Stimulated activated CD8-positive, alpha-beta memory T cell treated with anti-CD3 and anti-CD28 coated beads, Interleukin-7, amount 100 ng/mL, for 1 hour (primary cell): ENCODE measurements at places on chromosomes 4 and X.
A peak's percentile ranks its signal among the peaks of the same experiment; 100 is the strongest.

DNA sequence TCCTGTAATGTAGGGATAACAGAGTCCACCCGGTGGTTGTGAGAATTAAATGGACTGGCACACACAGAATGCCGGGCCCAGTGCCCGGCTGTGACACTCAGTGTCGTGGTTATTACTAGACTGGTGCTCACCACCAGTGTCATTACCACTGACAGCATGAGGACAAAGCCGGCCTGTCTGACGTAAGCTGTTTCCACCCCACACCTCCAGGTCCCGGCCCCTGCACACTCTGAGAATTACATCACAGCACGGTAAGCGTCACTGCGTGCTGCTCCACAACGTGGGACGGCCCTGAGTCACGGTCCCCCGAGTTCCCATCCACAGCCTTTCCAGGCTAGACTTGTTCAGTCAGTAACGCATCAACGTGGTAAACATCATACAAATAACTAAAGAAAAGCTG lies 22.9 kb downstream of the FAT1 start:
- DNase-seq: no peak

GRCh38 chr4:125986307-125986706 lies 671.6 kb downstream of the FAT4 start:
- no peak for DNase-seq

DNA sequence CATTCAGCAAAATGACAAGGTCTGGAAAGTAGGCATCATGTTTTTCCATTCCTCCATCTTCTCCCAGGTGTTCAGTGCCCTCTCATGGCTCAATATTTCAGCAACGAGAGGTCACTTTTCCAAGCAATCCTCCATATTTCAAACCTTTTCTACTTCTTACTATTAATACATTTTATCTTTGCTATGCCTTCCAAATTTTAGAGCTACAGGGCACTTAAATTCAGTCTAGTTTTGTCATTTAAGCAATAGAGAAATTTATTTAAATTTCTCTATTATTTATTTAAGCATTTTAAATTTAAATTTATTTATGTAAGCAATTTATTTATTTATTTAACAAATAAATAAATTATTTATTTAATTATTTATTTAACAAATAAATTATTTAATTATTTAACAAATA lies 305.1 kb upstream of the ANXA10 start:
- no peak for DNase-seq

GRCh38 chr4:81826335-81826734 lies 354.6 kb upstream of the RASGEF1B start:
- no peak for DNase-seq

- no peak for DNase-seq
Observed at GRCh38 chrX:2401201-2401589, 99.6 kb downstream of the DHRSX start.

DNA sequence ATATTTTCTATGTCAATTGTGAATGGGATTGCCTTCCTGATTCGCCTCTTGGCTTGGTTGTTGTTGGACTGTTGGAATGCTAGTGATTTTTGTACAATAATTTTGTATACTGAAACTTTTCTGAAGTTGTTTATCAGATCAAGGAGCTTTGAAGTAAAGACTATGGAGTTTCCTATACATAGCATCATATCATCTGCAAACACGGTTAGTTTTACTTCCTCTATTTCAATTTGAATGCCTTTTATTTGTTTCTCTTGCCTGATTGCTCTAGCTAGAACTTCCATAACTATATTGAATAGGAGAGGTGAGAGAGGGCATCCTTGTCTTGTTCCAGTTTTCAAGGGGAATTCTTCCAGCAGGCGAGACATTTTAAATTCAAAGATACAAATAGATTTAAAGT lies 226.5 kb downstream of the FBXO8 start:
- no peak for DNase-seq

- no peak for DNase-seq
Observed at GRCh38 chrX:19697416-19697815, 182.1 kb upstream of the MAP3K15 start.

DNA sequence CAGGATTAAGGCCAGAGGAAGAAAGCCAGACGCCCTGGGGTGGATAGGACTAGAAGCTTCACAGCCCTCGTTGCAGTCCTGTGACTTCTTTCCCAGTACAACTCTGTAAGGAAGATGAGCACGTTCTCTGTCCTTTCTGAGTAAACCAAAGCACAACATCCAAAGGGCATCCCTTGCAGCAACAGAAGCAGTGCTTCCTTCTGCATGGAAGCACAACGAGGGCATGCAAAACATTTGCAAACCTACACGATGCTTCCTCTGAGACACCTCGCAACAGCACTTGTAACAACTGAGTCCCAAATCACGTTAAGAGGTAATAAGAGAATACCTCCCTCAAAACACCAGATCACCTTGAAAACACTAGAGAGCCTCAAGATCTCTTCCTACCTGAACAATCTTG lies 335.7 kb upstream of the RASGEF1B start:
- DNase-seq: no peak

- DNase-seq: no peak
Observed at GRCh38 chrX:101262590-101262989, 28.5 kb downstream of the TAF7L start.

- no peak for DNase-seq
Observed at GRCh38 chr4:4572821-4573220, 31.0 kb upstream of the STX18 start.

- no peak for DNase-seq
Observed at GRCh38 chr4:100081491-100081890, 108.8 kb downstream of the DDIT4L start.

DNA sequence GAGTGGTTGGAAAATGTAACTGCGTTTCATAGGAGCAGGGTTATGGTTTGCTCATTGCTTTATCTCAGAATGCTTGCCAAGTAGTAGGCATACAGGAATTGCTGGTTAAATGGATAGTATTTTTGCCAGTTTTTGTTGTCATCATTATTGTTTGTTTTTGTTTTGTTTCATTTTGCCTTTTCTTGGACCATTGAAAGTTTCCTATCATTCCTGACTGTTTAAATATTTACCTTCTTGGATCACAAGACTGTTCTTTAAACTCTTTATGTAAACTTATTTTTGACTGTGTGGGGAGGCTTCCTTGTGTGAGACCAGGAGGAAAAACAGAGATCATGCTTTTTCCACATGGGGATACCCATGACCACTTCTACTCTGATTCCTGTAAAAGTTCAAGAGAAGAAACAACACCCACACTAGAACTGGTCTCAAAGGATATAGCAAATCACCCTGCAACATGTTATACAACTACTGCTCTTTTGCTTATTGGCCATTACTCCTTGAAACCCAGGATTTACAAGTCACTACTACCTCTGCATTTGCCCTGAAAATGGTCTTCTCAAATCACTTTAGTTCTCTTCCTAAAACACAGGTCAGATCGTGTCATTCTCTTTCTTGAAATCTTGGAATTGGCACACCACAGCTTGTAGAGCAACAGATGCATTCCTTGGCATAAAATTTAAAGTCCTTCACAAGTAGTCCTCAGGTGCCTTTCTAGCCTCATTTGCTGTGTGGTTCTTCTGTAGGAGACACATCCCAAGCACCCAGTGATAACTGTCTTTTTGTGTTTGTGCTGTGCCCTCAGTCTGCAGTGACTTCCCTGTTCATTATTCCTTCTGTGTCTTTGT lies 51.3 kb downstream of the FNIP2 start:
- no peak for DNase-seq

- no peak for DNase-seq
Observed at GRCh38 chr4:149292425-149293007, 523.1 kb downstream of the IQCM start.

DNA sequence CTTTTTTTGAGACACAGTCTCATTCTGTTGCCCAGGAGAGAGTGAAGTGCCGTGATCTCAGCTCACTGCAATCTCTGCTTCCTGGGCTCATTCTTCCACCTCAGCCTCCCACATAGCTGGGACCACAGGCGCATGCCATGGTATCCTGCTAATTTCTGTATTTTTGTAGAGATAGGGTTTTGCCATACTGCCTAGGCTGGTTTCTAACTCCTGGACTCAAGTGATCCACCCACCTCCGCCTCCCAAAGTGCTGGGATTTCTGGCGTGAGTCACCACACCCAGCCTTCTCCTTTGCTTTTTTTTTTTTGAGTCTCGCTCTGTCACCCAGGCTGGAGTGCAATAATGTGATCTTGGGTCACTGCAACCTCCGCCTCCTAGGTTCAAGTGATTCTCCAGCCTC lies 94.1 kb downstream of the PDS5A start:
- no peak for DNase-seq

- no peak for DNase-seq
Observed at GRCh38 chr4:131584587-131584986, 1564.5 kb upstream of the PCDH10 start.

GRCh38 chr4:142846729-142847596 lies 862 bp upstream of the INPP4B start:
- DNase-seq: peak; percentile 45

DNA sequence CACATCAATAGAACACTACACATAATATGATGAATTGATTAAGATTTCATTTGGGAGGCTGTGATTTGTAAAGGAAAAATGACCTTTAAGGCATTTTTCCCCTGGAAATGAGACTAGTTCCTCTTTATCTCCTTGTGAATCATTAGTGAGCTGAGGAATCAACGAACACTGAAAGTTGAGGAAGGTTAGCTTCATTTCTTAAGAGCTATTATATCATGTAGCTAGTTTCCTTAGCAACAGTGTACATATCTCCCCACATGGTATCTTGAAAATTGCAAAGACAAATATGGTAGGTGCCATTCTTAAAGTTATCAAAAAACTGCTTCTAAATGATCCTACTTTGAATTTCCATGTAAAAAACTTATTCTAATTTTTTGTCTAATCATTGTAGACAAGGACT lies 127.5 kb upstream of the NRK start:
- no peak for DNase-seq

GRCh38 chrX:120111611-120112010 lies 4.1 kb downstream of the RHOXF1 start:
- DNase-seq: no peak

DNA sequence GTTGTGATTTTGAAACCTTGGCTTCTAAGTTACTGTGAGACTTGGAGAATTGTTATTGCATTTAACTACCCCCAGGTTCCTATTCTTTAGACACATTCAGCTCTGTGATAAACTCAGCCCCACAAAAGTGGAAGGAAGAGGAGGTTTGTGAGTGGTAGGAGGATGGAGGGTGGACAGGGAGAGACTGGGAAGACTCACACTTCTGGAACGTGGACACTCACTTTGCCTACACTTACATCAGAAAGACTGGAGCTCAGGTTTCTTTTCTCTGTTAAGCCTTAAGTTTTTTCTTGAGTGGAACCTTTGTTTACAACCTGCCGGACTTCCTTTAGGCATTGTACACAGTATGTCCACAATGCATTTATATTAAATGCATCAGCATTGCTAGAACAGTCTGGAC lies 99.0 kb downstream of the AREG start:
- DNase-seq: no peak

DNA sequence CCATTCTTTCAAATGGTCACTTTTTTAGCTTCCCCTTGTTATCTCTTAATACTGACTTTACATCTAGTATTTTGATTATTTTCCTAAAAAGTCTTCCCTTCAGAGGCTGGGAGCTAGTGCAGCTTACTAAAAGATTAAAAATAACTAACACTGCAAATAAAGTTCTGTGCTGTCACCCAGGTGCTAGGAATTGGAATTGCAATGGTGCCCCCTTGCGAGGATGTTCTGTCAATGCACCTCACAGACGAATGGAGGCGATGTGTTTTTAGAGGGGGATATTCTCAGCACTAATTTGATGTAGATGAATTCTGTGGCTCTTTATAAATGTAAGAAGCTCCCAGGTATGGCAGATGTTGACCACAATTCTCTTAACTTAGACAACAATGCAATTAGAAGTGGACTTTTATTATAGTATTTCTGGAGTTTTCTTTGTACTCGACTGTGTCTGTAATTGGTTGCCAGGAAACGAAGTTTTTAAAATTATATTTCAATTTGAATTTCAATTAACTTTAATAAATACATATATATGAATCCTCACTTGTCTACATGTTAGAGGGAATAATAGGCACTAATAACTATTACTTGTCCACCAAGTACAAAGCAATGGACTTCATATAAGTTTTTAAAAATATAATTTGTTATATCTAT lies 22.0 kb upstream of the SMIM31 start:
- peak; percentile 13 for DNase-seq

DNA sequence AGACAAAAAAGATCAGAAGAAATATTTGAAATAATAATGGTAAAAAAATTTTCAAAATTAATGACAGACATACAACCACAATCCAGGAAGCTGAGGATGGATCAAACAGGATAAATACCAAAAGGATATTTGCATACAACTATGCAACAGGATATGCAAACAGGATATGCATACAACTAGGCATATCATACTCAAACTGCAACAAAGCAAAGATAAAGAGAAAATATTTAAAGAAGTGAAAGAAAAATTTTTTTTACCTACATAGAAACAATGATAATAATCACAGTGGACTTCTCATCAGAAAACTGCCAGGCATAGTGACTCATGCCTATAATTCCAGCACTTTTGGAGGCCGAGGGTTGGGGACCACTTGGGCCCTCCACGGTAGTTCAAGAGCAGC lies 11.3 kb upstream of the DHX15 start:
- DNase-seq: no peak

DNA sequence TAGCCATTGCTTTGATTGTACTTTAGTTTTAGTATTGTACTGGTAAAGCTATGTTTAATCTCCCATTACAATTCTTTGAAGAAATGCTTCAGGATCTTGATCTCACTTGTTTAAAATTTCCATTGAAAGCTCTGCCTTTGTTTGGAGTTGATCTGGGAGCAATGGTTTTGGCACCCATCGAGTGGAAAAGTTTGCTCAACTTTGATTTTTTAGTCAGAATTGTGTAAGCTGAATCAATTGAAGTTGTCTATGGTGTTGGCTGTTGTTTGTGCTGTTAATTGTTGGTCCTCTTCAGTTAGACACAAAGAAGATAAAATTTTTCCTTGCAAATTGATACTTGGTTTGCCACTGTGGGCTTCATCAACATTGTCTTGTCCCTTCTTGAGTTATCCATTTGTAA lies 99.8 kb upstream of the ADAD1 start:
- DNase-seq: no peak

DNA sequence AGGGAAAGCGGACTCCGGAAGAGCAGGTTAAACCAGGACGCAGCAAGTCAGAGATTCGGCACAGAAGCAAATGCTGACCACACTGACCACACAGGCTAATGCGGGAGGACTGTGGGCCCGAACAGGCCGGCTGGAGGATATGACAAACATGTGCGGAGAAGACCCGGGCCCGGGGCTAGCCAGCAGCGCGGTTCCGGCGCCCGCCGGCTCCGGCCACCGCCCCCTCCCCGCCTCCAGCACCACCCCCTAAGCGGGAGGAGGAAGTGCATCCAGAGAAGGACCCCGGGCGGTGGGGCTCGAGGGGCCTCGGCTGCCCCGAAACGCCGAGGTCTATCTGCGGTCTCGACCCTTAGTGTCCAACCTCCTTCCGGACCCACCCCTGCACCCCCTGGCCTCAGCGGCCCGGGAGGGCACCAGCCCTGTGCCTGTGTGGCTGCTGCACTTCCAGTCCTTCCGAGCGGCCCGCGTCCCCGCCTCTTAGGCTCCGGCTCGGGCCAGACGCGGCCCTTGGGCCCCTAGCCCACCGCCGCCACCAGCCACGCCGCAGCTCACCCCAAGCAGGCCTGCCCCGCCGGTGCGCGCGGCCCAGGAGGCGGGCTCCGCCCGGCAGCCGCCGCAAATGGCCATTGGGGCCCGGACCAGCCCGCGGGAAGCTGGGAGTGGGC lies 2.1 kb downstream of the ELOVL6 start:
- no peak for DNase-seq
